ENCODE measurements at places on chromosomes 7 and 10.
A peak's percentile ranks its signal among the peaks of the same experiment; 100 is the strongest.

GRCh38 chr10:109866995-109867635 is 56.2 kb downstream of the XPNPEP1 start:
- peak; percentile 17 for DNase-seq

GRCh38 chr10:28678687-28679457 is 1.6 kb downstream of the BAMBI start:
- peak; percentile 17 for DNase-seq

DNA sequence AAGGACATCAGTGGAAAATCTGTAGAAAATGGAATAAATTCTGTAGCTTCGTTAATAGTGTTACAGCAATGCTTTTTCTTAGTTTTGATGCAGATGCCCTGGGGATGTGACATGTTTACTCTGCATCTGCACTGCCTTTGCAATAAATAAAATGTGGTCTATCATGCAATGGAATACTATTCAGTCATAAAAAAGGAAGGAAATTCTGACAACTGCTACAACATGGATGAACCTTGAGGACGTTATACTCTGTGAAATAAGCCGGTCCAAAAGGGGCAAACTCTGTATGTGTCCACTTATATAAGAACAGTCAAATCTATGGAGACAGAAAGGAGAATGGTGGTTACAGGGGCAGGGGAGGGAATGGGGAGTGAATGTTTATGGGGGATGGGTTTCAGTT is 13.5 kb downstream of the GRIFIN start:
- DNase-seq: no peak

DNA sequence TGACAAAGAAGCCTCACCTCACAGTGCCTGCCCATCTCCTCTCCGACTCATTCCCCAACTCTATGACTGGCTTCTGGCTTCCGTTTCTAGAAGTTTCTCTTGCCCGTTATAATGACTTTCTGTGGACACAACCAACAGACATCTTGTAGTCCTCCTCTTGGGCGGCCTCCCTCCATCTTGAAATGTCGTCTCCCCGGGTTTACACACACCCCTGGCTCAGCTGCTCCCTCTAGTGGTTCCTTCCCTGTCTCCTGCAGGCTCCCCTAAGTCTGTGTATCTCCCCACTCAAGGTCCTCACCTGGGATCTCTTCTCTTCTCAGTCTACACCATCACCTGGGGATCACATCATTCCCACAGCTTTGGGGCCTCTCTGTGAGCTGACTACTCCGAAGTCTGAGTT is 123.4 kb upstream of the NEBL start:
- DNase-seq: no peak

- no peak for DNase-seq
Observed at GRCh38 chr7:132882714-132883428, 199.0 kb downstream of the CHCHD3 start.

DNA sequence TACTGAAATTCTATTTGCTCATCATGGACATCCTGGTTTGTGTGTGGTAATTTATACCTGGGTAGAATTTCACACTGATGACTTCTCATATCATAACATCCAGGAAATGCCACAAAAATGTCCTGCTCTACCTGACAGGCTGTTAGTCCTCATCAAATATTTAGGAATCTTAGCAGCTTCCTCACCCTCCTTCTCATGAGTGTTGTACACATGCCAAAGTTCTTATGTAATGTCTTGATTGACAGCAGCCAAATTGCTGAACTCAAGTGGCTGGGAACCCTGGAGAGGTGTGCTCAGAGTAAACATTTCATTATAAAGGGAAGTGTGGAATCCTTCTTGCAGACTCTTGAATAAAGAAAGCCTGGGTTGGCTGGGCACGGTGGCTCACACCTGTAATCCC is 8.9 kb downstream of the EEPD1 start:
- no peak for DNase-seq

DNA sequence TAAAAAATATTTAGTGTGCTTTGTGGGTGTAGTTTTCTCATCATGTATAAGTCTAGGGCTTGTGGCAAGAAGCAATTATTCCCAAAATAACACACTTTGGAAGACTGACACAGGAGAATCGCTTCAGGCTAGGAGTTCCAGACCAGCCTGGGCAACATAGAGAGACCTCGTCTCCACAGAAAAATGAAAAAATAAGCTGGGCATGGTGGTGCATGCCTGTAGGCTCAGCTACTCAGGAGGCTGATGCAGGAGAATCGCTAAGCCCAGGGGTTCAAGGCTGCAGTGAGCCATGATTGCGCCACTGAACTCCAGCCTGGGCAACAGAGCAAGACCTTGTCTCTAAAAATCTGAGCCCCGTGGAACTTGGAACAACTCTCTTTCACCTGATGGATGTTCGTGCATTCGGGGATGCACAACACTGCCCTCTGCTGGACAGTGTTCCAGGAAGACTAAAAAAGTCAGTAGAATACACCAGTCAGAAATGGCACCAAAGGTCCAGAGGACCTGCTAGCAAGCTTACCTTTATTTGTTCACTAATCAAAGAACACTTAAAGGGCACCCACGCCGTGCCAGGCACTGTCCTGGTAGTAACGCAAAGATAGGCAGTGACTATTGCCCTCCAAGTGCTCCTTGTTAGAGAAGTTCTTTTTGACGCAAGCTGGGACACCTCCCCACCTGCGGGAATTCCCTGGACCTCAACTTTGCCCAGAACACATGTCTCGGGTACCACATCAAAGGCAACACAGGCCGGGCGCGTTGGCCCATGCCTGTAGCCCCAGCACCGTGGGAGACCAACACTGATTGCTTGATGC is 81.9 kb upstream of the CALN1 start:
- DNase-seq: peak; percentile 72

DNA sequence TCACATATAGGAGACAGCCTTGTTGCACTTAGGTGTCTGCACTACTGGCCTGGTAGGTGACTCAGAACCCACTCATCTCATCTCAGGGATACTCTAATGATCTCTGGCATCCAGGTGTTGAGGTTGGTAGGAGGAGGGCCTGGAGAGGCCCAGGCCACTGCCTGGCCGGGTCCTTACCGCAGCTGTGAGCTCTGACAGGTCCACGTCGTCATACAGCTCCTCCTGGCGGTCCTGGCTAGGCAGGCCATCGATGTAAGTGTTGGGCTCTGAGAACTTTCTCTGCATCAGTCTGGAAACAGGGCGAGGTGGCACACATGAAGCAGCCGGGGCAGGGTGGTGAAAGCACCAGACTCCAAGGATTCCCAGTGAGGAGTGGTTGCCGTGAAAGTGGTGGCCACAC is 62.1 kb downstream of the VWA2 start:
- no peak for DNase-seq

DNA sequence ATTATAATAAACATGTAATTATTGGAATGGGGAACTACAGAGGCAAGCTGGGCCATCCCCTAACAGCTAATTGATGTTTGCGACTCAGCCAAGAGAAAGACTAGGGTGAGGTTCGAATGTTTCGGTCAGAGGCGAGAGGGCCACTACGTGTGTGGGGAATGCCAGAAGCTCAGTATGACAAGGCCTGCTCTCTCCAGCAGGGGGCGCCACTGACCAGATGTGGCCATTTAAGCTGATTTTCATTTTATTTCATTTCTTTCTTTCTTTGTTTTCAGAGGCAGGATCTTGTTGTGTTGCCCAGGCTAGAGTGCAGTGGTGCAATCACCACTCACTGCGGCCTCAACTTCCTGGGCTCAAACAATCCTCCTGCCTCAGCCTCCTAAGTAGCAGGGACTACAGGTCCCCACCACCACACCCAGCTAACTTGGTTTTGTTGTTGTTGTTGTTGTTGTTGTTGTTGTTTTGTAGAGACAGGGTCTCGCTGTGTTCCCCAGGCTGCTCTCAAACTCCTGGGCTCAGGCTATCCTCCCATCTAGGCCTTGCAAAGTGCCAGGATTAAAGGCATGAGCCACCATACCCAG is 38.1 kb downstream of the TMEM130 start:
- peak; percentile 77 for DNase-seq

GRCh38 chr10:114352653-114353298 is 51.5 kb downstream of the AFAP1L2 start:
- DNase-seq: peak; percentile 27

DNA sequence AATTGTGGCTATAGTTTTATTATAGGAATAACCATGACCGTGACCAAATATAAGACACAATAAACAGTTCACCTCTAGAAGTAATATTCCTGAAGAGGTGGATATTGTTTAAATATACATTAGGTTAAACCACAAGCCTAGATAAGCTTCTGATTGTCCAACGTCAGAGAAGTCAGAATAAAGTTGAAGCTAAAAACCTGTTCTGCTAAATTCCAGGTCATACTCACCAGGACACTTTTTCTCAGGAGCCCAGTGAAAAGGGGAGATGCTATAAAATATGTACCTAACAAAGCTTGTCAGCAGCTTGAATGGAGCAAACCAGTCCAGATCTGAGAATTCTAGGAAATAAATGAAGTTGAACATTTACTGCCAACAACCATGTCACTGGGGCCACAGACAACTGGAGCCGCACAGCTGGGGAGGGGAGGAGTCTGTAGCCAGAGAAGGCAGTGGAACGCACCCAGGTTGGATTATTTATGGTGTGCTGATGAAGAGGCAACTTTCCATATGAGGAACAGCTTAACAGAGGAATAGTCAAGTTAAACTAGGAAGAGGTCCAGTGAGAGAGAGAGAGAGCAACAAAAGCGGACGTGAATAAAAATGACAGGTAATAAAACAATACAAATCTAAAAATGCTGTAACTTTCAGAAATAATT is 191.1 kb downstream of the ZNF438 start:
- DNase-seq: no peak

- no peak for DNase-seq
Observed at GRCh38 chr10:12221323-12222298, 25.6 kb downstream of the CDC123 start.

- DNase-seq: no peak
Observed at GRCh38 chr7:3998060-3998459, 684.0 kb upstream of the FOXK1 start.

GRCh38 chr10:69335613-69336012 is 57.3 kb downstream of the HK1 start:
- no peak for DNase-seq

DNA sequence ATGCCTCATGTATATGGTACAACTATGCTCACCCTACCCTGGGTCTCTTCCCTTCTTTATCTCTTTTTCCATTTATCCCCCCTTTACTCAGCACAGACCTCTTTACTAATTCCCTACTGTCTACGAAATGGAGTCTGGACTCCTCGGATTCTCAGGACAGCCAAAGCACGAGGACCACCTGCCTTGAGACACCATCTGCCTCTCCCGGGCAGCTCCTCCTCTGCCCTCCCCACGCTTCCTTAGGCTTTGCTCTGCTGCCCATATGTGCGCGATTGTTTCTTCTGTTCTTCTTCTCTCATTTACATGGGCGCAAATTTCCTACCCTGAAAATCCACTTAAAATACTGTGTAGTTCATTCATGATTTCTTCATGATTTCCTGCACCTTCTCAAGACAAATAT is 62.7 kb upstream of the STK17A start:
- DNase-seq: no peak

- DNase-seq: peak; percentile 24
Observed at GRCh38 chr7:44281811-44282600, 43.4 kb downstream of the CAMK2B start.

GRCh38 chr10:110413903-110414547 is 83.7 kb upstream of the DUSP5 start:
- DNase-seq: no peak

DNA sequence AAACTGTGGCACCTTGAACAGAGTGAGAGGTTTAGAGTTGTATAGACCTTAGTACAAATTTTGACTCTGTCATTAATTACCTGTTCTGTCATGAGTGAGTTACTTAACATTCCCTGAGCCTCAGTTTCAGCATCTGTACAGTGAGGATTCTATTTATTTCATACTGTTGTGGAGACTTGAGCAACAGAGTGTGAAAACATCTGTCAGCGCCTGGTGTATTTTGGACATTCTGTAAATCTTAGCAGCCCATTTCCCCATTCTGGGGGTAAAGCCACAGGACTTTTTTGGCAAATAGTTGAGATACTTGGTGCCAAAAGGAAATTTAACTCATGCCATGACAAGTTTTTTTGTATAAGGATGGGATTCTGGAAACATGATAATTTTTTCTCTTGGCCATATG is 94.8 kb downstream of the AUTS2 start:
- no peak for DNase-seq

GRCh38 chr7:18866359-18867036 is 250.9 kb downstream of the TWIST1 start:
- peak; percentile 88 for DNase-seq

DNA sequence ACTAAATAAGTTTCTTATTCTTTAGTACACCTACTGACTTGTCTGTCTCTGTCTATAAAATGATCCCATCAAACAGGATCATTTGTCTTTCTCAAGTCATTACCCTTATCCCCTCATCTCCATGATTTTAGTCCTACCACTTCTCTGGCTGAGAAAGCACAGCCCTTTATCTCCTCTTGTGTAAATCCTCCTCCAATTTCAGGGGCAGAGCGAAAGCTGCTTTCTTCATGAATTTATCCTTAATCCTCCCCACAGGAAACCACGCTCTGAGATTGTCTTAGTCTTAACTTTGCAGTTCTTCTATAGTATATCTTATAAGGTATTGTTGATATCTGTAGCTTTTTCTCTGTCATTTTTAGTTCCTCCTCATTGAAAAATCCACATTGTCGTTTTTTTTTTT is 239.7 kb upstream of the PLXDC2 start:
- DNase-seq: no peak

DNA sequence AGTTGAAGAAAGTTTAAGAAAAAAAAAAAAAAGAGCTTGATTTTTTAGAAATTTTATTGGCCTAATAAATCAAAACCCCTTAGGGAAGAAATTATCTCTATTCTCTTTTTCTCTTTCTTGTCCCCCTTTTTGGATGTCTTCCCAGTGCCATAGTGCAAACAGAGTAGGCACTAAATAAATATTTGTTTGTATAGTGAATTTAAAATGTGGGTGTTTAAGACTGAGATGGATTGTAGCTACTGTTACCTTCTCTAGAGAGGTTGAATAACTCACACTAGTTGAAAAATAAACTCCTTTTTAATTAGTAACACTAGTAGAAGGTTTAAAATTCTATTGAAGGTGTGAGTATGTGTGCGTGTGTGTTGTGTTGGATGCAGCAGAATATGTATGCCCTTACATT is 783.8 kb downstream of the NXPH1 start:
- no peak for DNase-seq

DNA sequence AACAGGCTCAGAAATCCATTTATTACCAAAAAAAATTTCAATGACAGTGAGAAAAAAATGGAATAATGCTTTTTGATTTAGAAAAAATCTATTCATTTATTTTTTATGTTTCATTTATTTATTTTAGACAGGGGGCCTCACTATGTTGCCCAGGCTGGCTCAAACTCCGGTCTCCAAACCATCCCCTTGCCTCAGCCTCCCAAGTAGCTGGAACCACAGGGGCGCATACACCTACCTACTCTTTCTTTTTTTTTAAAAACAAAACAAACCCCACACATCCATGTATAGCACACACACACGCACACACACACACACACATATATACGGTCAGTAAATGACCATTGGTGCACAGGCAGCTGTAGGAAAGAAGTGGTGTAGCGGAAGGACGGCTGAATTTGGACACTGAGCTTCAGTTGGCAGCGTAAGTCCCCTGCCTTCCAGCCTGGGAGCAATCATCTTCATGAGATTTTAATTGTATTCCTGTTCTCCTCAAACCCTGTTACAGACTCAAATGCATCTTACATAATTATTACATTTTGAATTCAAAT is 28.8 kb downstream of the ARL4A start:
- no peak for DNase-seq
